NCI-H774 (cell line): ENCODE measurements at places on chromosomes 1 and 21.

DNA sequence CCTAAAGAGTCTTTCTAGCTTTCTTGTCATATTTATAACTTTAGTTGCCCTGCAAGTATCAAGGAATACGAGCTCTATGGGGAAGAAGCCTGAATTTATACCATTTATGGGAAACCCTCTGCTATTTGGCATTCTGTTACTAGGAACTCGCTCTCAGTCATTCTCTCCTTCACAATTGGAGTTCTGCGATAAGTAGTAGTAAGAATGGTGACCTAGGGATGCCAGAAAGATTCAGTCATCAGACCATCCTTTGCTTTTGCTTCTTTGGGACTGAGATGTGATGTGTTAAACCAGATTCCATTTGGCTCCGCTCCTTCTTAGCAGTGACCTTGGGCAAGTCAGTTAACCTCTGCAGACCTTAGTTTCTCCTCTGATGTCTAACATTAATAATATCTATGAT is 256.5 kb downstream of the FGGY start:
- no peak for DNase-seq

- no peak for DNase-seq
Measured at GRCh38 chr1:2934642-2935081, 86.6 kb upstream of the ACTRT2 start.

DNA sequence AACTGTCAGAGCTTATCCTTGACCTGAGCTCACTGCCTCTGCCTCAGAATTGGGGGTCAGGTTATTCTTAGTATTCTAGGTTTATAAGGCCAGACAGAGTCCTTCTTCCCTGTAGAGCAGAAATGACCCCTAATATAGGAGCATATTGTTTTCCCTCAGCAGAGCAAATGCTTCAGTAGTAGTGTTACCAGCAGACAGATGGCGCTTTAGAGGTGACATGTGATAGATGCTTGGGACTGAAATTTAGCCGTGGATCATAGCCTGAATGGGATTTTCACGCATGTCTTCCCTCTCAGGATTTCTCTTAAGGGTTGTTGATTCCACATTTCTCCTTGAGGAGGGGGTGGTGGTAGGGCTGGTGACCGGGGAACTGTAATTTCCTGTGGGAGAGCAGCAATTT is 24.5 kb downstream of the ADARB1 start:
- no peak for DNase-seq

GRCh38 chr1:246680190-246680589 is 44.0 kb upstream of the SCCPDH start:
- DNase-seq = no peak

DNA sequence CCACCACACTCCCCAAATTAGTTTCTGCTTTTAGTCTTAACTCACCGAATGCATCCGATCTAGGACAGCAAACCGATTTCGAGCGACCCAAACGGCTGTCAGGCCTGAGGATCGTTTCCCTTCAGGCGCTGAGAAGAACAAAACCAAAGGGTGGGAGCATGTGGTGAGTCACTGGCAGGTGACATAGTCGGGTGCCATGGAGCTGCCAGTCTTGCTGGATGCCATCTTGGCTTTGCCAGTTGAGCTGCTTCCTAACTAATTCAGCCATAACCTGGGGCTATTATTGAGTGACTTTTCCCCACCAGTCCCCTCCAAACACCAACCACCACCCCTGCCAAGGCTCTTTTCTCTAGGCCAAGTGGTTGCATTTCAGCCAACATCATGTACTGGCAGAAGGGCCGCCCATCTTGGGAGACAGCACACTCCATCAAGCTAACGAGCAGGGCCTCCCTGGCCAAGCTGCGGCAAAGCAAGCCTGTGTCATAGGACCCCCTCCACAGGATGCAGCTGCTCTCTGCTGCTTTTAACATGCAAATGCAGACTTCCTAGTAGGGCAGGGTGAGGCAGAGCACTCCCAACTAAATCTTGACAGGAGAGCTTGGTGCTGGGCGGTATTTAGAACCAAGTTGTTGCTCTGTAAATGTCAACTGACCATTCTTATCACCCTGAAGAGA is 22.3 kb upstream of the PEX19 start:
- DNase-seq = no peak

GRCh38 chr1:246110343-246111219 is 396.5 kb downstream of the SMYD3 start:
- DNase-seq = peak; percentile 62

DNA sequence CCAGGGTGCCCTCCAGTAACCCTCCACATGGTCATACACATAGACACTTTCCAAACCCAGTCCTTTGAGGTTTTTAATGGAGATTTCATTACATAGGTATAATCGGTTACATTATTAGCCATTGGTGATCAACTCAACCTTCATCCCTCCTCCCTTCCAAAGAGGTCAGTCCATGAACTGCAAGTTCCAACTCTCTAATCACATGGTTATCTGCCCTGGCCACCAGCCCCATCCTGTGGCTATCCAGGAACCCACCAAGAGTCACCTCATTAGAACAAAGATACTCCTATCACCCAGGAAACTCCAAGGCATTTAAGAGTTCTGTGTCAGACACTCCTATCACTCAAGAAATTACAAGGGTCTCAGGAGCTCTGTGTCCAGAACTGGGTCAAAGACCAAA is 12.2 kb downstream of the ATP1A4 start:
- DNase-seq = no peak

GRCh38 chr1:94098585-94099111 is 22.3 kb downstream of the ABCA4 start:
- DNase-seq = no peak

GRCh38 chr1:66247415-66248208 is 286.3 kb upstream of the SGIP1 start:
- DNase-seq = no peak
